Hematopoietic multipotent progenitor cell treated with erythropoietin and hydrocortisone succinate and interleukin-3 and kit ligand, for 17 days (in vitro differentiated cells): ENCODE measurements at places on chromosomes 4 and X.
A peak's percentile ranks its signal among the peaks of the same experiment; 100 is the strongest.

- DNase-seq, result no peak
These were observed 13.2 kb downstream of the RTL8B start for GRCh38 chrX:135009057-135009610.

GRCh38 chr4:112515198-112516065 lies 548 bp downstream of the NEUROG2 start:
- DNase-seq, result no peak

DNA sequence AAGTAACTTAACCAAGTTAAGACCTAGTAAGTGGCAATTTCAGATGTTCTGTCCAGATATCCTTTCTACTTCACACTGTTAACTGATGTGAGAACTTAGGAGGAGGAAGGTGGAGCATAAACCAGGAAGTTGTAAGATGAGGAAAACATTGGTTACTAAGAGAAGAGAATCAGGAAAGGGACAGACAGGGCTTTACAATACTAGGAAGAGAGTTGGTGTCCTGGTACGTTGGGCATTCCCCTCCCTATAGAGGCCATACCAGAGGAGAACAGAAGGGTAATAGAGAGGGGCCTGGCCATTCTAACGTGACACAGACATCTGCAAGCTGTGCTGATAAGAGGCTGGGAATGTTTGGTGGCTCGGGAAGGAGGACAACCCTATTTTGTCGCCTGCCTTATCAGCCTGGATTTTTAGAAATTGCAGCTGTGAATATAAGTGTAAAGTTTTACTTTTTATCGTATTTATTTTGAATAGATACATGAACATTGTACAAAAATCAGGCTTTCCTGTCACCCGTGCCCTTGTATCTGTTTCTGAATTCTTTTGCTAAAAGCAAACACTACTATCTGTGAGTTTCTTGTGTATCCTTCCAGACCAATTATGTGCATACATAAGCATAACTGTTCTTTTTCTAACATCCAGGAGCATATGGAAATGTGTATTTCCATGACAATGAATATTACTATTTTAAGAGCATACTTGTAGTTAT lies 53.5 kb upstream of the HPRT1 start:
- DNase-seq, result peak; percentile 13

DNA sequence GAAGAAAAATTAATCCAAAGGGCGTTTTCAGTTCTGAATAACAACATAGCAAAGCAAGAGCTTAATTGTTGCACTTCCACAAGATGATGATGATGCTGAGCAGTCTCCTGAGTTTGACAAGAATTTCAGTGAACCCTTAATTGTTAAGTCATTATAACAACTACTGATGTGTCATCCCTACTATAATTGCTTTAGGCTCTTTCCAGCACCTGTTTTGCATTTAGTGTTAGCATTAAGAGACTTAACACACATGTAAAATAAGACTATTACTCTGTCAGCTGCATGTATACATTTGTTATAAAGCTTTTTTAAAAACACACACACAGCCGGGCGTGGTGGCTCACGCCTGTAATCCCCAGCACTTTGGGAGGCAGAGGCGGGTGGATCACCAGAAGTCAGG lies 37.9 kb upstream of the GALNT7 start:
- DNase-seq, result no peak

GRCh38 chr4:146061610-146062334 lies 113.7 kb upstream of the LSM6 start:
- no peak for DNase-seq
